Smooth muscle cell of the pulmonary artery (primary cell): ENCODE measurements at places on chromosomes 4 and X. TPM values are rescaled to one million over a fixed set of nuclear protein-coding genes. Genes with fewer than 3 reads are reported as not detected.

The CSAG3 gene
- not detected in 2 replicates for total RNA-seq

The PLXNA3 gene
- 58.3 and 68.4 TPM in 2 replicates for total RNA-seq

The HEPH gene
- total RNA-seq: 102 and 139 TPM in 2 replicates

The PHKA2 gene
- total RNA-seq: 11.0 and 16.0 TPM in 2 replicates

The CTAG1B gene
- not detected in 2 replicates for total RNA-seq

The PAGE4 gene
- not detected in 2 replicates for total RNA-seq

The CENPI gene
- total RNA-seq: 5.0 and 7.8 TPM in 2 replicates

The ADGRG2 gene
- total RNA-seq: 0.03 and 0.07 TPM in 2 replicates

The ADAMTS3 gene
- 3.8 and 5.0 TPM in 2 replicates for total RNA-seq

The EDNRA gene
- total RNA-seq: 9.3 and 17.1 TPM in 2 replicates

The F8 gene
- 4.0 and 4.8 TPM in 2 replicates for total RNA-seq

The MAGEA10 gene
- total RNA-seq: not detected in 2 replicates

The FGF13 gene
- total RNA-seq: 0.13 and 0.86 TPM in 2 replicates

The UGT2A1 gene
- not detected in 2 replicates for total RNA-seq

The PLP1 gene
- total RNA-seq: 0.46 TPM in 1 of 2 replicates, not detected in the other

The GUCY1A1 gene
- total RNA-seq: 0.69 and 3.2 TPM in 2 replicates

The ITGB1BP2 gene
- 3.4 and 3.7 TPM in 2 replicates for total RNA-seq

The AFF2 gene
- total RNA-seq: 0.07 and 0.26 TPM in 2 replicates

The GRPR gene
- total RNA-seq: 0.07 TPM in 1 of 2 replicates, not detected in the other

The SLC9B1 gene
- 0.76 and 2.0 TPM in 2 replicates for total RNA-seq

The FAM47E gene
- total RNA-seq: 0.59 and 1.2 TPM in 2 replicates

The F11 gene
- total RNA-seq: not detected in 2 replicates

The DUSP9 gene
- total RNA-seq: not detected in 2 replicates

The S100P gene
- not detected in 2 replicates for total RNA-seq

The STOX2 gene
- total RNA-seq: 1.1 and 1.2 TPM in 2 replicates

The GPAT3 gene
- 0.72 and 14.1 TPM in 2 replicates for total RNA-seq

The ARHGAP24 gene
- 34.0 and 36.0 TPM in 2 replicates for total RNA-seq

The SUPT20HL1 gene
- total RNA-seq: 0.07 TPM in 1 of 2 replicates, not detected in the other

The TMEM156 gene
- total RNA-seq: 0.20 TPM in 1 of 2 replicates, not detected in the other

The PNMA3 gene
- total RNA-seq: 0.13 and 0.17 TPM in 2 replicates

The CLGN gene
- 0.07 and 4.3 TPM in 2 replicates for total RNA-seq

The RBM3 gene
- total RNA-seq: 40.5 and 60.7 TPM in 2 replicates

The HSD17B11 gene
- total RNA-seq: 12.6 and 33.8 TPM in 2 replicates

The HPRT1 gene
- total RNA-seq: 19.7 and 21.4 TPM in 2 replicates

The INTU gene
- total RNA-seq: 7.3 and 7.4 TPM in 2 replicates

The NPY2R gene
- 0.76 and 27.4 TPM in 2 replicates for total RNA-seq

The STATH gene
- not detected in 2 replicates for total RNA-seq
